Tibial nerve (tissue), 4 donors: ENCODE measurements at places on chromosomes 11 and 22. TPM values are rescaled to one million over a fixed set of nuclear protein-coding genes. Genes with fewer than 3 reads are reported as not detected.

DNA sequence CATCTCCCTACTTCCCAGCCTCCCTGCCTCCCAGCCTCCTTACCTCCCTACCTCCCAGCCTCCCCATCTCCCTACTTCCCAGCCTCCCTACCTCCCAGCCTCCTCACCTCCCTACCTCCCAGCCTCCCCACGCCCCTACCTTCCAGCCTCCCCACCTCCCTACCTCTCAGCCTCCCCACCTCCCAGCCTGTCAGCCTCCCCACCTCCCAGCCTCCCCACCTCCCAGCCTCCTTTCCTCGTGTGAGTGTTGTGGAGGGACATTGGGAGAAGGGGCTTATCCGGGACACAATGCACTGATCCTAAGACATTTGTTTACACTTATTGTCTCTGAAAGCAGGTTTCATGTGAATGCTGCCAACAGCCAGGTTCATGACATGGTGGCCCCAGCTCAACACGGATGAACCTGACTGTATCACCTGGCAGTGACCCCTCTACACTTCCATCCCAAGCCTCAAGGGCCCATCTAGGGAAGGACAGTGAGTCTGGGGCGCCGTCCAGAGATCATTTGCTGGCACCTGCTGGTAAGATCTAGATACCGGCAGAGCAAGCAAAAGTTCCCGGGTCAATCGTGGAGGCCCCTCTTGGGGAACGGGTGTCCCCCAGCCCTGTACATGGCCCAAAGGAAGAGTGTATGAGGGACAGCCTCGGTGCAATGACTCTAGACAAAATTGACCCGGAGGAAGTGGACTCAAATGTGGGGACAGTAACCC, 34.5 kb upstream of the TH start:
- DNase-seq: peak; percentile 10

The ELF5 gene
- total RNA-seq: not detected

The TEAD1 gene
- 128 TPM for total RNA-seq

- no peak for DNase-seq
These were observed 5.6 kb downstream of the MN1 start for GRCh38 chr22:27795696-27796517.
